COR-L47 (cell line): ENCODE measurements at places on chromosomes 7 and 10.
A peak's percentile ranks its signal among the peaks of the same experiment; 100 is the strongest.

- DNase-seq = no peak
Observed at GRCh38 chr10:86673827-86674581, 5.7 kb downstream of the LDB3 start.

DNA sequence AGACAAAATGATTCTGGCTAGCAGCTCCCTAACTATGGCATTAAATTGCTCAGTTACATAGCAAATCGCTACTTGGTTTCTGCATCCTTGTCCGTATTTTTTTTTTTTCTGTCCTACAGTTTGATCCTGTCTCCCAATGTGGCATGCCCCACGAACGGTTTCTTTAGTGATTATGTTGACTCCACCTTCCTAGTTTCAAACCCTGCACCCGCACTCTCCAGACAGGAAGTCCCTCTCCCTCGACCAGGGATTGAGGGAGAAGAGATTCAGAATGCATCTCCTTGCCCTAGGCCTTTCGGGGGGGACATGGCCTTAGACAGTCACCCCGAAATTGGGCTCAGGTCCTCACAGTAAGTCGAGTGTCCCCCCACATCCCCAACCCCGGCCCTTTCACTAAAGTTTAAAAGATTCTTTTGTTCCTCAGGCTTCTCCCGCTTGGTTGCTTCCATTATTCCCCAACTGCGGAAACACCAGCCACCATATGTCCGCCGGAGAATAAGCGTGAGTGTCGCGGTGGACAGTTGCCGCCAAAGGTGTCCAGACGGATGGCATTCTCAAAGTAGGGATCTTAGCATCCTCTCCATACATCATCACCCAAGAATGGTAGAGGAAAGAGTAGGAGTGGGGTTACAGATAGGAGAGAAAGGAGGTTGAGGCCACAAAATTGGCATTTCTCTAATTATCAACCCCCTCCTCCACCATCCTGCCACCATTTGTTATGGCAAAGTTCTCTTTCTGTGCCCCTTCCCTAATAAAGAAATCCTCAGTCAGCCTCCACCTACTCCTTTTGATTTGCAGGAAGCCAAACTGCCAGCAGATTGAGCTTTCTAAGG, 7.3 kb downstream of the EVX1 start:
- DNase-seq = no peak

GRCh38 chr10:52216852-52217251, 97.2 kb upstream of the DKK1 start:
- no peak for DNase-seq

DNA sequence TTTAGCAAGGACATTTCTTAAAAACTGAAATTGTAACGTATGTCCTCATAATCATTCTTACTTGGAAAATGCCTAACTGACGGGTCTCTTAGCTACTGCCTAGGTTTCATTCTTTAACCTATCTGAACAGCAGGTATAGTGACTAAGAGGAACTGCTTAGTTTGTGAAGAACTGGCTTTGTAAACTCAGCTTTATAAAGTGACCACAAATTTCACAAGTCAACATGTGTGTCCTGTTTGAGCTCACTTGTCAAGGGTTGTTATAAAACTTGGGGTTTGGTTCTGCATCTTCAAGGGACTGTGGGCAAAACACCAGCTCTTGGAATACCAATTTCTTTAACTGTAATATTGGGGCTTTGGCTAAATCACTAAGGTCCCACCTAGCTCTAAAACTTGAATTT, 32.2 kb downstream of the MRPS33 start:
- no peak for DNase-seq

- no peak for DNase-seq
Observed at GRCh38 chr10:24008164-24009091, 200.5 kb upstream of the KIAA1217 start.

GRCh38 chr10:80156216-80156615, 23.7 kb downstream of the PLAC9 start:
- no peak for DNase-seq

- no peak for DNase-seq
Observed at GRCh38 chr7:37218956-37219355, 229.7 kb downstream of the ELMO1 start.

DNA sequence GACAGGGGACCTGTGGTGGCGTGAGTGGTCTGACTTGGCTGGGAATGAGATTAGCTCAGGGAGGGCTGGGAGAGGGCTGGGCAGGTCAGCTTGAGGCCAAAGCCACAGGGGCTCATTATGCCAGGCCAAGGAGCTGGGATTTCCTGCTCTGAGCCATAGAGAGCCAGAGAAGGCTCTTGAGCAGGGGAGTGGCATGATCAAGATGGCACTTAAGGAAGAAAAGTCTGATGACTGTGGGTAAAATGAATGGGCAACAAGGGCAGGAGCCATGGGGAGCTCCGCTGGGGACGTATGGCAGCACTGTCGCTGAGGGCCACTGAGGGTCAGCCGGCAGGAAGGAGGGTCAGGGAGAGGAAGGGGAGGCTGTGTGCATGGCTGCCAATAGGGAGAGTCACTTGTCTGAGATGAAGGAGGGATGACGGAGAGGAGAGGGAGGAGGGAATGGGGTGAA, 5.8 kb downstream of the ANTXRL start:
- DNase-seq = no peak

GRCh38 chr10:88070080-88070880, 206.9 kb downstream of the PTEN start:
- DNase-seq = no peak

- peak; percentile 89 for DNase-seq
Observed at GRCh38 chr7:141359262-141359661, 191.9 kb upstream of the AGK start.

GRCh38 chr7:128398016-128398840, 11.6 kb downstream of the IMPDH1 start:
- peak; percentile 16 for DNase-seq

DNA sequence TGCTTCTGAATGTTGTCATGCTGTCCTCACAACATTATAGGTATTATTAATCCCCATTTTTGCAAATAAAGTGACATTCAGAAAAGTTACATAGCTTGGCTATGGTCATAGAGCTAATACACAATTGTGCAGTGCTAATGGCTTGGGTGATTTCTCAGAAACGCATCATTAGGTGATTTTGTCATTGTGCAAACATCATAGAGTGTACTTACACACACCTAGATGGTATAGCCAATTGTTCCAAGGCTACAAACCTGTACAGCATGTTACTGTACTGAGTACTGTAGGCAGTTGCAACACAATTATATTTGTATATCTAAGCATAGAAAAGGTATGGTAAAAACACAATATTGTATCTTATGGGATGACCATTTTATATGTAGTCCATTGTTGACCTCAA, 91.0 kb downstream of the BTAF1 start:
- no peak for DNase-seq

GRCh38 chr7:40808378-40808942, 673.7 kb downstream of the SUGCT start:
- DNase-seq = no peak

DNA sequence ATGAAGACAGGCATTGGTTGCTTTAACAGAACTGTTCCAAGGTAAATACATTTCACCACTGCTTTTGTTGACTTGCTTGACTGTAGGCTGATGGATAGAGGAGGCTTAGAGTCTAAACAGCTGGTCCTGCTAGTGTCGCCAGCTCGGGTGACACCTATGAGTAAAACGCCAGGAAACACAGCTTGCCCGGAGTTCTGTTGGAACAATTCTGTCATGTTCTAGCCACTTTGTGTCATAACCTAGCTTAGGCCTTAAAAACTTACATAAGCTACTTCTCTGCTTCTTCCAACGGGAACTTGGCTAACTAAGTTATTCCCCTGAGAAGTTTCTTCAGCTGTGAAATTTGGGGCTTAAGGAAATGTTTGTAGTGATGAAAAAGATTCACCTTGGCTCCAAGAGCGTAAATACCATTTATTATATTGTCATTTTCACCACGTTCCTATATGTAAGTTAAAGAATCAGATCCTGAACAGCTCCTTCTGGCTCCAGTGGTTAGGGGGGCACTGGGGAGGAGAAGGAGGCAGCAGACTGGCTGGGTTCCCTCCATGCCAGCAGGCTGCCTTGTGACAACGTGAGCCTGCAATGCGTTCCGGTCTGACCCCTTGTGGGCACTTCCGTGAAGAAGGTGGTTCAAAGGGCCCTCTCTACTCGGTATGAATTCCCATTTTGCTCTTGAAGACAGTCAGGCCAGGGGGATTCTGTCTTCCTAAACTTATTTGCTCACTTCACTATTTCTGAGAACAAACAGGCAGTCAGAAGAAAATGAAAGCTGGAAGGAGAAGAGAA, 253.2 kb downstream of the BMPER start:
- DNase-seq = no peak

- no peak for DNase-seq
Observed at GRCh38 chr7:15650787-15651186, 35.7 kb downstream of the MEOX2 start.

DNA sequence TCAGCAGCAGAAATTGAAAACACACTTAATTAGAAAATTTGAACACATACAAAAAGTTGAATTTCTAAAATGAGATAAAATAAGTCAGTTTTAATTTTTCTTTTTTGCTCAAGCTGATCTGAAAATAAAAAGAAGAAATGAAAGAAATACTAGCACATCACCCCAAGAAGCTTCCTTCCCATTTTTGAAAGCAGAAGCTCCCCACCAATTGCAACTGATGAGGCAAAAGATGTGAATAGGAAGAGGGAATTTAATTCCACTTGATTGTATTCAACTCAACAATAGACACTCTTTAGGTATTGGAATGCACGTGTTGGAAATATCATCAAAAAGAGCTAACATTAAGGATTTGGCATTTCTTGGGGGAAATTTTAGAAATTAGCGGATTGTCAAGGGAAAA, 175.8 kb downstream of the TRIL start:
- no peak for DNase-seq

DNA sequence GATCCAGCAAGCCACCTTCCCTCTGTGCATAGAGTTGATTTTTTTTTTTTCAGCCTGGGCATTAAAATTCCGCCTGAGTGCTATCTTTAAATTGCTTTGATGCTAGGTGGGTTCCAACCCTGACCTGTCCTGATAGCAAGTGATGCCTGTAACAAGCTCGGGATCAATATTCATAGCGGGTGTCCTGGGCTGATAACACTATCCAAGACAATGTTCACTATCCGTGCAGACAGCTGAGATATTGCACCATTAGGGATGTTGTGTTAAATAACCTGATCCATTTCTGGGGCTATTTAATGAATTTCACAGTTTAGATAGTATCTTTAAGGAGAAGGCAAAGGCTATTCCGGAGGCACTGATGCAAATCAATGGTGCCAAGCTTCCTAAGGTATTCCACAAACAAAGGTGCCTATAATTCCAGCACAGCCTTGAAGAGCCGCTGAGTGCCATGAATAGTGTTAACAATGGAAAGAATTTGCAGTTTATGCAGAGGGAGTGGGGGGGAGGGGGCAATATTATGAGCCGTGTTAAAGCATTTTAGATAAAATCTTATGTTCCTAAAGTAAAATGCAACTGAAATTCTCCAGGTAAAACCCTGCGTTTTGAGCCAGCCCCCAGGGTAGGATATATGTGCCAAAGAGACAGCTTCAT, 4.2 kb upstream of the NKX1-2 start:
- no peak for DNase-seq

- DNase-seq = no peak
Observed at GRCh38 chr10:30231071-30231652, 117.9 kb downstream of the MTPAP start.

- DNase-seq = no peak
Observed at GRCh38 chr10:46074196-46074946, 28.3 kb upstream of the MSMB start.

- DNase-seq = peak; percentile 16
Observed at GRCh38 chr7:116560021-116560970, 35.5 kb downstream of the CAV1 start.

- no peak for DNase-seq
Observed at GRCh38 chr7:104908636-104909035, 105.4 kb upstream of the KMT2E start.

DNA sequence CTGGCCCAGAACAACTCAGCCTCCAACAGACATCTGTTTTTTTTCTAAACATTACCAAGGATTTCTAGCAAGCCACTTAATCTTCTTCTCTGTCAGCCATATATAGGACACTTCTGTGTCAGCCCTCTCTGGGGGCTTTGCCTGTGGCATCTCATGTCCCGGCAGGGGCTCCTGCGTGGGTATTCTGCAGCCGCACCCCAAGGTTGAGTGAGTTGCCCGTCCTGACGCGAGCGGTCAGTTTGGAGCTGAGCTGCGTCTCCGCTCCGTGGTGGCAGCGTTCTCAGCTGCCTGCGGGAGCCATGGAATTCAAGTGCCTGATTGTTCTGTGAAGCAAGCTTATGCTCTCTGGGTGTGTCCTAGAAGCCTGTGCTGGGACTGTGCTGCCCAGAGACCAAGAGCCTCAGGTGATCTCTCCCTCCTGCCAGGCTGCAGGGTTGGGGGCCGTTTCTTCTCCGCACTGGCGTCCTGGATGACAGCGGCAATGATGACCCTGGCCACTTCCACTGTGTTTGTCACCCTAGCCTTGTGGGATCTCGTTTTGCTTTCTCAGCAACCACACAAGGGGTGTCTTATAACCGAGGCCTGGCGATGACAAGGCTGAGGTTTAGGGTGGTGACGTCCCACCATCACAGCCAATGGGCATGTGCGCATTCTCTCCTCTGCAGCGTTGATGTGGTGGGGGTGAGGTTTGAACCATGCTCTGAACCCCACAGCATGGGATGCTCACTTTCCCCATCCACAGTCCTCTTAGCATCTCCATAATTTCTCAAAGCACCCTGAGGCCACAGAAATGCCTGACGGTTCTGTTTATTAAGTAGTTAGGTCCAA, 612.6 kb upstream of the FOXK1 start:
- DNase-seq = no peak

DNA sequence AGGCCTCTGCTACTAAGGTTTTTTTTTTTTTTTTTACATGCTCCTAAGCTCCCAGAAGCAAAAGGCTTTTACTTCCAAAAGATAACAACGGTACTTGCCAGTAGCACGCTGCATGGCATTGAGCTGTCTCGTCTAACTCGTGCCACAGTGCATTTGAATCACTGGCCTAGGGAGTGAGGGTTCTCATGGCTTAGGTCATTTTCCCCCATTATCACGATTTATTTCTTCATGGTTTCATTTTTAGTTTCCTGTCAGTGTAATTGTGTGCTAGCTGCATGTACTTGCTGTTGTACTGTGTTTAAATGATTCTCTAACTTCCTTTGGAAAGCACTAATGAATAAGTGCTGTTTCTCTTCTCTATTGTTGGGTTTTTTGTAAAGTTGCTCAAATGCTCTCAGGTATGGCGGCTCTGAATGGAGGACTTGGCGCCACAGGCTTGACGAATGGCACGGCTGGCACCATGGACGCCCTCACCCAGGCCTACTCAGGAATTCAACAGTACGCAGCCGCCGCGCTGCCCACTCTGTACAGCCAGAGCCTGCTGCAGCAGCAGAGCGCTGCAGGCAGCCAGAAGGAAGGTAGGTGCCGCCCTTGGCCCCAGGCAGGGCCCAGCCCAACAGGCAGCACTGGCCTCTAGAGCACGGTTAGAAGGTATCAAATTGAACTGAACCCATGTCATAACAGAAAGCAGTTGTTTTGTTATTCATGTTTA, 290.5 kb downstream of the USP6NL start:
- DNase-seq = no peak
